GM18507 (cell line): ENCODE measurements at places on chromosomes 4 and X.

DNA sequence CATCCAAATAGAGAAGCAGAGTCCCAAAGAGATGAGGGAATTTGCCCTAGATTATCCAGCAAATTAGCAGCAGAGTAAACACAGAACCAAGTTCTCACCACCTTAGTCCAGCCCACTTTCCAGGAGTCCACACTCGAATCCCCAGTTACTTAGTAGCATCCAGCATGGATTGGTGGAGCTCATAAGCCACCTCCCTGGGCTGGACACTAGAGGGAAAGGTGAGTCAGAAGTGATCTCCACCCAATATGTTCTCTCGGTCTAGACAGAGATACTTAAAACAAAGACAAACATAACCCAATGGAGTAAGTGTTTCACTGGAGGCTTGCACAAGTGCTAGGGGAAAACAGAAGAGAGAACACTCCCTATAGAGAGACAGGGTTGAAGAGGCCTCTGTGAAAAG, 105.1 kb upstream of the CPEB2 start:
- DNase-seq = no peak

DNA sequence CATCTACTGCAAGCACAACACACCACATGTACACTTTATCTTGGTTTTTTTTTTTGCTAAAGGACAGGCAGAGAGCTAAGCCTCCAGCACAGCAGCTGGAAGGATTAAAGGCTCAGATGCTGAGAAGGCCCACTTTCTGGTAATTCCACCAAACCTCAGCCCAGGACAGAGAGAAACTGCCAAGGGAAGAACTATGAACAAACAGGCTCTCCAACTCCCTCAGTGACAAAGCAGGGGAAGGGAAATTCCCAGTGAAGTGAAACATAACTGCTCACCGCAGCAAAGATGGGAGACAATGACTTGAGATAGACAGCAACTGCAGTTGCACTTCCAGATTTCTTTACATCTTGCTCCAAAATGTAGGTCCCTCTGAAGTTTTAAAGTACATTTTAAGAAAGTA, 4.8 kb downstream of the PROM1 start:
- no peak for DNase-seq

DNA sequence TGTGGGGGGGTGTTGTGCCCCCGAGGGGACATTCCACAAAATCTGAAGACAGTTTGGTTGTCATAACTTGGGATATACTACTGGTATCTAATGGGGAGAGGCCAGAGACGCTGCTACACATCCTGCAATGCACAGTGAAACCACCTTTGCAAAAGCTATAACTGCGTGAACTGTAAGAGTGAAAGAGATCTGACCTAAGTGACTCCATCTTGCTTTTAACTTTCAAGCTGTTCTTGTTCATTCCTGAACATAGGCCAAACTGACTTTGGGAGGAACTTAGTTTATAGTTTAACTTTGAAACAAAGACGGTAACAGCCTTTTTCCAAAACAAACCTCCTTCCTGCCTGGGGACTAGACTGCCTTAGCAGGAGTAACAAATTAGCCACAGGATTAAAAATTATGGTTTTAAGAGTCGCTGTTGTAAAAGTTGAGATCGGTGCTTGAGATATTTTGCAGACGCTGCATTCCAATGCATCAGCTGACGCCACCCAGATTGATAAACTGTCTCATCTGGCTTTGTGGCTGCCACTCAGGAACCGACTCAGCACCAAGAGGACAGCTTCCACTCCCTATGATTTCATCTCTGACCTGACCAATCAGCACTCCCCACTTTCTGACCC, 70.9 kb downstream of the ATXN3L start:
- no peak for DNase-seq

DNA sequence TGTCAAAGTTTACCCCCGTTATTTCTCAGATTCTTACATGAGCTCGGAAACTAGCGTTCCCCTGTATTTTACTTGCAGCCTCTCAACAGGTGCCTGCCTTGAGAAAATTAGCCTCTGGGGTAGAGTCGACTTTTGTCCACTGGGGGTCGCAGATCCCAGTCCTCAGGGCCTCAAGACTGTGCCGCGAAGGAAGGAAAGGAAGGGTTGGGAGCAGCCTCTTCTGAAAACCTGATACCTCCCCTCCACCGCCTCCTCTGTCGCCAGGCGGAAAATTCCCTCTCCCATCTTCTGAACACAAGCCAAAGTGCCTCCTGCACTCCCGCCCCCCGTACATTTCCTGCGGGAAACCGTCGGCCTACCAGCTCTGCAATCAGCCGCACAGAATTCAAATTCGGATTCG, 44.4 kb upstream of the TMSB15B start:
- peak; percentile 15 for DNase-seq

DNA sequence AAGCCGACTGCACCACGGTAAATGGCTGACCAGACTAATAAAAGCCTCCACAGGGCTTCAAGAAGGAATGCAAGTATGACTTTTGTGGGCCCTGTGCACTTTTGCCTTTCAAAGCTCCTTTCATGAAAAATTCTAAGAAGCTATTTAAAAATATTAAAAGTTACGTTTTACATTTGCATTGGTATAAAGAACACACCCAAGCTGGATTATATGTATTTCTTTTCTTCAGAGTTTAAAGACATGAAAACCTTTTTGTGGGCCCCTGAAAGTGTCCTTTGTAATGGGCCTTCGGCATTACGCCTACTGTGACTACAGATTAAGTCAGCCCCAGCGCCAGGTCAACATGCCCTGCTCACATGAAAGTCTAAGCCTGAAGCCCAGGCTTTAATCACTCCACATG, 20.5 kb upstream of the ASB5 start:
- no peak for DNase-seq

DNA sequence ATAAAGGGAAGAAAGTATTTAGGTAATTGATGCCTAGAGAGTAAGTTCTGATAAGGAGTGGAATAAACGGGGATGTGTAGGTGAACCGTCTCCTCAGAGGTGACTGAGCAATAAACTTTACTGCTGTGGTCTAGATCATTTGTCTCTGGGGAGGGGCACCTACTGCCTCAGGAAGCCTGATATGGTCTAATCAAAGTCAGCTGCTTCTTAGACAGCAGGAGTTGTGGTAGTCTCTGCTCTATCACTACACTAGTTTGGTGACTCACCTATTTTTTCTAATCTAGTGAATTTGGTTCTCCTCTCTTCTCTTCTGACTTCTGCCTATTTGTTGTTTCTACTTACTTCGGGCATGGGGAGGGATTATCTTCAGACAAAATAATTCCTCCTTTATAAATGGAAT, 95.1 kb upstream of the STIM2 start:
- DNase-seq = no peak

DNA sequence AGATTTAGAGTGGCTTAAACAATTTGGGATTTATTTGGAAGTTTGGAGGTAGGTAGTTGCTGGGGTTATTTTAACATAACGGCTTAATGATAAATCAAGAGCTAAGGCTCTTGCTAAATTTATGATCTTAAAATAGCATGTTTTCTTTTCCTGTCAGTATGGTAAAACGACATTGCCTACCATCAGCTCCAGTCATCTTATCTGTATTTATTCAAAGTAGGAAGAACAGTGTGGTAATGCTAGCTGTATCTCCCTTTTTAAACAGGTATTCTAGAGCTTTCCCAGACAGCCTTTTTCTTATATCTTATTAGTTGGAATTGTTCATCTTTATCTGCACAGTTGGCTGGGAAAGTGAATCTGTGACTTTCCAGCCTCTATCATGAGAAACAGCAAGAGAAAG, 110.2 kb downstream of the SLC4A4 start:
- DNase-seq = no peak

- DNase-seq = no peak
These were observed 1.3 kb downstream of the CNGA1 start for GRCh38 chr4:48015216-48015615.

GRCh38 chr4:128449251-128449650, 161.6 kb upstream of the PGRMC2 start:
- no peak for DNase-seq

- no peak for DNase-seq
These were observed 131.7 kb upstream of the INTU start for GRCh38 chr4:127501103-127501502.

DNA sequence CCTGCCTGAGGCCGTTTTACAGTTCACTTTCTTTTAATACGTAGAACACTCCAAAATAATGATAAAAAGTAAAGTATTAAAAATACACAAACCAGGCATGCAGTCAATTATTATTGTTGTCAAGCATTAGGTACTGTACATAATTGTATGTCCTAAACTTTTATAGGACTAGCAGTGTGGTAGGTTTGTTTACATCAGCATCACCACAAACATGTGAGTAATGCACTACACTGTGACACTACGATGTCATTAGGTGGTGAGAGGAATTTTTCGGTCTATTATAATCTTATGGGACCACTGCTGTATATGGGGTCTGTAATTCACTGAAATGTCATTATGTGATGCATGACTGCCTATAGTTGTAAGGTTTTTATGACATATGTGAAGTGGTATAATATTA, 149.5 kb upstream of the SH3RF1 start:
- DNase-seq = no peak

GRCh38 chrX:23435575-23435974, 100.9 kb downstream of the PTCHD1 start:
- DNase-seq = no peak

DNA sequence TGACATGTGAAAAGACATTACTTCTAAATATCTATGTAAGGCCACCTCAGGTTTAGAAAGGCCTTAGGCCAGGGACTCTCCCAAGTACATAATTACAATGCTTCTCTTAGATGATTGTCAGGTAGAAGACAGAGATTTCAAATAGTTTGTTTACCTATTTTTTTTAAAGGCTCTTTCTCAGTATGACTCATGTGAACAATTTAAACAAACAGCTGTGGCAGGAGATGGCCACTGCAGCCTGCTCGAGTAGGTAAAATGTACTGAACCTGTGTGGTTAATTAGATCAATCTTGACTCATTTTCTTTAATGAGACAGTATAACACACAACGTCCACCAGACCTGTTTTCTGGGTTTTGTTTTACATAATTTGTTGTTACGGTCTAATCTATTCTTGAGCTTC, 50.2 kb downstream of the LEF1 start:
- peak; percentile 20 for DNase-seq

GRCh38 chr4:51918251-51918650, 75.3 kb downstream of the DCUN1D4 start:
- DNase-seq = no peak

DNA sequence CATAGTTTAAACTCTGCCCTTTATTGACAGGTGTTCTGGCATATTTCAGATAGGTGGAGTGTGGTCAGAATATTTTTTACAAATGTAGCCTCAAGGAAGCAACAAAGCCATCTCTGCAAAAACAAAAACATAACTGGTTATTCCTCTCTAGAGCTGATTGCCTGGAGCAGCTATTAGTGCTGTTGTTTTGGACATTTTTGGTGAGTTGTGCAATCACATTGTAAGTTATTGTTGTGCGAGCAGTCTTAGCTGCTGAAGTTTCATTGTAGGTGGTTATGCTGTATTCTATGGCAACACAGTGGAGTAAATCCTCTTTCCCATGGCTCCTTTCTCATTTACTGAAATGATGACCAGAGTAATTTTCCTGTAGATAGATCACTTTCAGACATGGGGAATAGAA, 1413.0 kb downstream of the PCDH7 start:
- DNase-seq = no peak

- DNase-seq = no peak
These were observed 380.1 kb downstream of the GRIA2 start for GRCh38 chr4:157600583-157600982.

- DNase-seq = no peak
These were observed 108.2 kb upstream of the ACSL4 start for GRCh38 chrX:109841257-109841656.

- no peak for DNase-seq
These were observed 14.1 kb upstream of the RTL3 start for GRCh38 chrX:78673246-78673645.

GRCh38 chr4:131001371-131001770, 1905.4 kb downstream of the C4orf33 start:
- DNase-seq = no peak

GRCh38 chr4:150904671-150905070, 110.4 kb downstream of the LRBA start:
- no peak for DNase-seq

GRCh38 chr4:36187723-36188333, 56.5 kb downstream of the ARAP2 start:
- no peak for DNase-seq

DNA sequence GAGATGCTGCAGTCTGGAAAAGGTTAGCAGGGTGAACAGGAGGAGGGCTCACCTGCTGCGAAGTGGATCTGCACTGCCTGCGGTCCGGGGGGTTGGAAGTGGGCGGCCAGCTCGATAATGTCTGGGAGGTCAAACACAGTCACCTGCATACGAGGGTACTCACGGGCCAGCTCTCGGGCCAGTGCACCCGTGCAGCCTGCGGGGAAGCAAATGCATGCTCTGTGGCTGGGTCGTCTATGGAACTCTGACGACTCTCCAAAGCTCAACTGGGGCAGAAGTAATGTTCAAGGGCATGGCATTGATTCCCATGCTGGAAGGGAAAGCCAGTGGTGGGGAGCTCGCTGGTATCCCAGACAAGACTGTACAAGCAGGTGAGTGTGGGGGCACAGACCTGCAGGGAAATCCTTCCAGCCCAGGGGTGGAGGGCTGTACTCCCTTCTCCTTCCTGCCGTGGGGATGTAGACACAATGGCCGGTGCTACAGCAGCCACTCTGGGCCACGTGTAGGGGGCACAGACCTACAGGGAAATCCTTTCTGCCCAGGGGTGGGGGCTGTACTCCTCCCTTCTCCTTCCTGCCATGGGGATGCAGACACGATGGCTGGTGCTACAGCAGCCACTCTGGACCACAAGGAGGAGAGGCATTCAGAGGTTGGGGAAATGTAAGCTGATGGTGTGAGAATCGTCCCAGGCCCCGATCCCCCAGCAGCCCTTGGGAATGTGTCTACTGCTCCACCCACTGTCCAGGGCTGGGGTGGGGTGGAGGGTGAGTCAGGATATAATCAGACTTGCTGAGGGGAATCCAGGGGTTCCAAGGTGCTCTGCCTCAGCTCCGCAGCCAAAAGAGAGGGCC, 26.2 kb upstream of the SLC25A6 start:
- no peak for DNase-seq

GRCh38 chrX:13487731-13488505, 81.5 kb upstream of the EGFL6 start:
- DNase-seq = peak; percentile 39

DNA sequence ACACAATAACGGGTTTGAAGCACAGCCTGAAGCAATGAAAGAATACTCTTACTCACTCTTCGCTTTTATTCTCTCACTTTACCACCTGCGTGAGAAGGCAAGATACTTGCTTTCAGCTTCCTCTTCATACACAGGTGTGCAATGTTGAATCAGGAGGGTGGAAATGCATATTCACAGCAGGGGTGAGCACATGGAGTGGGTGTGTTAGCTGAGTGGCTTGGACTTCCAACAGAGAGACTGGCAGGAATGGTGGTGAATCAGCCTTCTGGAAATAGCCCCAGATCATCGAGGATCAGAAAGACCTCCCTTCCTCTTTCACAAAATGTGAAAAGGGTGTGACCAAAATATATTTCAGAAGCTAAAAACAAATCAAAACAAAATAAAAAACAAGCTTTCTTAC, 521.2 kb downstream of the STIM2 start:
- no peak for DNase-seq

- no peak for DNase-seq
These were observed 22.0 kb upstream of the RPA4 start for GRCh38 chrX:96861661-96862060.
